ENCODE measurements at places on chromosomes 4 and X. TPM values are rescaled to one million over a fixed set of nuclear protein-coding genes. Genes with fewer than 3 reads are reported as not detected.

Gene BTK
- total RNA-seq = not detected

- DNase-seq = no peak
Observed at GRCh38 chr4:185201977-185202962, 1.5 kb downstream of the CFAP97 start.

DNA sequence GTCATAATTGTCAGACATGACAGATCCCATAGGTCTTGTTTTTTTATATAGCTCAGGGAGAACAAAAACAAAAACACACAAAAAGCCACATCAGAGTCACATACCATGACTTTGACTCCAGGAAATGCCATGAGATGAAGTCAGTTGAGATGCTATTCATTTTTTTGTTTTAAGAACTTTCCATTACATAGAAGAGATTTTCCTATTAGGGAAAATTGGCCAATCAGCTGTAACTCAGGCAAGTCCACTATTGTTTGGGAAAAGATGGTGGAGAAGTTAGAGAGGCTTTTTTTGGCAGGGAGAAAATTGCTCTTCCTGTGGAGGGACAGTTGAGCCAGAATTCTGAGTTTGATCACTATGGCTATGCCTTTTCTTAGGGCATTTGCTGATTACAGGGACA is 72.6 kb downstream of the SMARCA5 start:
- DNase-seq = no peak

DNA sequence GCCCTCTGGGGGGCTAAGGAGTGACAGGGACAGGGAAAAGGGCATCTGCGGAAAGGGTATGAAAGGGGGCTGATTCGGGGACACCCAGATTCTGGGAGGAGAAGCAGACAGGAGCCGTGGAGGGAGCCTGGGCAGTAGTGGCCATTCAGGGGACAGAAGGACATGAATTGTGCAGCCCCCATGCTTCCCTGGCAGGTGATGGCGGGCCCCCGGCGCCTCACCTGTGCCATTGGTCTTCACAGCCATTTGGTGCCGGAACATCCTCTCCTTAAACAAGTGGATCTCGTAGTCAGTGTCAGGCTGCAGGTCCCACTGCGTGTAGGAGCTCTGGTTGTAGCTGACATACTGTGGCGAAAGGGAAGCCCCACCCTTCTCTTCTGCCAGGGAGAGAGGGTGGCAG is 21.9 kb downstream of the L1CAM start:
- no peak for DNase-seq

GRCh38 chr4:141132072-141132708 is 1.1 kb downstream of the RNF150 start:
- DNase-seq = no peak

- no peak for DNase-seq
Observed at GRCh38 chrX:46643636-46644035, 70.1 kb downstream of the CHST7 start.

Measured in RPMI7951 (cell line).